Neural progenitor cell (in vitro differentiated cells): ENCODE measurements at places on chromosomes 13 and 19. TPM values are rescaled to one million over a fixed set of nuclear protein-coding genes. Genes with fewer than 3 reads are reported as not detected.
A peak's percentile ranks its signal among the peaks of the same experiment; 100 is the strongest.

DNA sequence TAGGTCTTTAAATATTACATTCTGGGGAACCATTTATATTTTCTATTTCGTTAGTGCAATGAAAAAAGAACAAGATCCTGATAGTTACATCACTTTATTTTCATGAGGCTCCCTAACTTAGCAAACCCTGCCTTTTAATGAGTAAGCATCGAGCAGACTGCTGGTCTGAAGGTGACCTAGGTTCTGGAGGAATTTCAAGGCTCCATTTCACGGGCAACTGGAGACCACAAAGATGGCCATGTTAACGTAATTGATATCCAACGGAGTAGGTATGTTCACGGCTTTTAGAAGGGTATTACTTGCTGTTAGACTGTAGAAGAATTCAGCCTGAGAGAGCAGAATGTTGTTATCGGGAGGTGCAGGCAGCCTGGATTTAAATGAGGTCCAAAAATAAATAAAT, 1597.6 kb downstream of the EFNB2 start:
- no peaks in the 10 kb centered on the region for H3K36me3 ChIP-seq
- H3K4me1 ChIP-seq: no peaks in the 10 kb centered on the region
- H3K4me3 ChIP-seq: no peak overlapping the region

GRCh38 chr19:7978179-7978825, 27.1 kb downstream of the ELAVL1 start:
- H3K4me1 ChIP-seq: no peaks in the 10 kb centered on the region
- H3K36me3 ChIP-seq: no peaks in the 10 kb centered on the region
- no peak overlapping the region for H3K4me3 ChIP-seq
- no peaks in the 10 kb centered on the region for H3K27me3 ChIP-seq
- DNase-seq: peak; percentile 6

Gene SIGLECL1
- total RNA-seq: not detected in 2 replicates

DNA sequence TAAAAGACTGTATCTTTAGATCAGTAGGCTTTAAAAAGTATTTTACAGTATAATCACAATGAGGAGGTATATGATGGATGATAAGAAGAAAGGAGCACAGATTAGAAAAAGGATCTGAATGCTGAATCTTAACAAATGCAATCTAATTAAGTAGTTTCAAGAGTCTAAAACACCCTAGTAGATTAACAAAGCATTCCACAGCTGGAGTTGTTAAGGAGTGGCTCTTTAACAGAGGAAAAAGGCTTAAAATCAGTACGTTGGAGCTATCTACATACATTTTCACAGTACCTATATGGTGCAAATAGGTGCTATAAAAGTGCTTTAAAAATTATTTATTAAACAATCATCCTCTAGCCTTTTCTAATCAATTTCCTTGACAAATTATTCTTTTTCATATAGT, 34.5 kb downstream of the TSC22D1 start:
- H3K27me3 ChIP-seq: no peaks in the 10 kb centered on the region
- peak; percentile 60 for DNase-seq
- peaks cover 31% of the 10 kb centered on the region for H3K4me1 ChIP-seq
- peak overlapping the region; percentile 58 for H3K27ac ChIP-seq
- H3K36me3 ChIP-seq: peaks cover 5% of the 10 kb centered on the region

DNA sequence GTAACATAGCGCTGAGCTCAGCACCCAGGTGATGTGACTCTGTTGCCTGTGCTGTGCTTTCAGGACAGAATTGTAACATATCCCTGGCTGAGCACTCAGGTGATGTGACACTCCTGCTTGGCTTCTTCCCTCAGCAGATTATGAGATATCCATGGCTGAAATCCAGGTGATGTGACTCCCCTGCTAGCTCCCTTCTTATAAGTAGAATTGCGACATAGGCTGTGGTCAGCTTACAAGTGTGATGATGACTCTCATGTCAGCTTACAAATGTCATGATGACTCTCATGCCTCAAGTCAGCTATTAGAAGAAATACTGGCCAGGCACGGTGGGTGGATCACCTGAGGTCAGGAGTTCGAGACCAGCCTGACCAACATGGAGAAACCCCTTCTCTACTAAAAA, 14.3 kb upstream of the ZNF429 start:
- no peaks in the 10 kb centered on the region for H3K36me3 ChIP-seq
- no peaks in the 10 kb centered on the region for H3K4me1 ChIP-seq
- H3K27me3 ChIP-seq: no peaks in the 10 kb centered on the region
